ENCODE measurements at places on chromosomes 12 and 14.
A peak's percentile ranks its signal among the peaks of the same experiment; 100 is the strongest.

DNA sequence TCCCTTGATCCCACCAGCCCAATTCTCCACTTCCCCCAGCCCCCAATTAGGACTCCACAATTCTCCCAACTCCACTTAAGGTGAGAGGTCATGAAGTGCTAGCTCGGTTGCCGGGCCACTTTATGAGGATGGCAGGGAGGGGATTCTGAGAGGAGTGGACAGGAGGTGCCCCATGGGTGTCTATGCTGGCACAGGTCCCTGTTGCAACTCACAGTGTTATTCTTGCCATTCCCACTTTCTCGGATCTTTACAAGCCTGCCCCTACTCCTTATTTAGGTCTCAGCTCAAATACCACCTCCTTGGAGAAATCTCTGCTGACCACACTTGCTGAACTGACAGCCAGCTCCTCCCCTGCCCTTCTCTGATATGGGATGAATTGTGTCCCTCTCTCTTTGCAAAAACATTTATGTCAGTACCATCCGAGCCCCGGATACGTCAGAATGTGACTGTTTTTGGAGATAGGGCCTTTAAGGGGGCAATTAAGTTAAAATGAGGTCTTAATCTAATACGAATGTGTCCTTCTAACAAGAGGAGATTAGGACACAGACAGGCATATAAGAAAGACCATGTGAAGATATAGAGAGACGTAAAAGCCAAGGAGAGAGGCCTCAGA, 4.2 kb upstream of the LGALS3 start:
- no peak for DNase-seq

DNA sequence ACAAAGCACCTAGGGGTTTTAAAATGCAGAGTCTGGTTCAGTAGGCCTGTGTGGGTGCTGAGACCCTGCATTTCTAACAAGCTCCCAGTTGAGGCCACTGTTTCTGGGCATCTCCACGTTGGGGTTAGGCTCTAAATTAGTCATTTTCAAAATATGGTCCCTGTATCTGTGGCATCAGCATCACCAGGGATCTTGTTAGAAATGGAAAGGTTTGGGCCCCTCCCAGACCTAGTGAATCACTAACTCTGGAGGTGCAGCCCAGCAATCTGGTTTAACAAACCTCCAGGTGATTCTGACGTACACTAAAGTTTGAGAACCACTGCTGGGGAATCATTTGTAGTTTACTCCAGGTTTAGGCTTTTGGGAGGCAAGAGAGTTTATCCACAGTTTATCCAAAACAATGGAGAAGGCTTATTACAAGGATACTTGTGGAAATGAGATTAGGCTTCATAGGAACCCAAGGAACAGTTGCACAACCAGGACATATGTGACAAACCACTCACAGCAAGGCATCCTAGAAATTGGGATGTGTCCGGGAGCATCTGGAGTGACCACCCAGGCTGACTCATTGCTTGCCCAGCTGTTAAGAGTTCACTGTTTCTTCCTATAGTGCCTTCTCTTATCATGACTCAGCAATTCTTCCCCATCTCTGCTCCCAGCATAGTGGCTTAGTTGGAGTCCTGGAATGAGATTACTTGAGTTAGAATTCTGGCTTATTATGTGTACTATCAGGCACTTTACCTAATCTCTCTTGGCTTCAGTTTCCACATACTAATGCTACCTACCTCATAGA, 71.6 kb upstream of the STXBP6 start:
- DNase-seq, result peak; percentile 73

- no peak for DNase-seq
These were observed 32.8 kb upstream of the PRIMA1 start for GRCh38 chr14:93821051-93821450.

- no peak for DNase-seq
These were observed 43.5 kb downstream of the ERH start for GRCh38 chr14:69354383-69355153.

DNA sequence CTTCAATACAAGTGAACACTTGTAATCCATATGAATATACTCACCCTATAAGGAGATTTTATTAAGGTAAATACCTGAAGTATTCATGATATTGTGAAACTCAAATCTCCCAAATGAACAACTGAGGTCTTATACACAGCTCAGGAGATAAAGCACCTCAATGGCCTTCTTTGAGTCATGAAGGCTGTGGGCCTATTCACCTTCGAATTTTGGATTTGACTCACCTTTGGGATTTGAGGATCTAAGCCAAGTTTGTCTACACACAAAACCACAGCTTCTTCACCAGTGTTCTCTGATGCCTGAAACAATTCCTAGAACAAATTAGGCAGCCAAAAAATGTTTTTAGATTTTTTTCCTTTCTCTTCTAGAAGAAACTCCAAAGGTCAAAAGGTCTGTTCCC, 194.1 kb downstream of the NUAK1 start:
- no peak for DNase-seq

GRCh38 chr14:89014569-89014850, 190.1 kb downstream of the TTC8 start:
- no peak for DNase-seq

- DNase-seq, result no peak
These were observed 31.1 kb upstream of the MAP1LC3B2 start for GRCh38 chr12:116528065-116528464.

DNA sequence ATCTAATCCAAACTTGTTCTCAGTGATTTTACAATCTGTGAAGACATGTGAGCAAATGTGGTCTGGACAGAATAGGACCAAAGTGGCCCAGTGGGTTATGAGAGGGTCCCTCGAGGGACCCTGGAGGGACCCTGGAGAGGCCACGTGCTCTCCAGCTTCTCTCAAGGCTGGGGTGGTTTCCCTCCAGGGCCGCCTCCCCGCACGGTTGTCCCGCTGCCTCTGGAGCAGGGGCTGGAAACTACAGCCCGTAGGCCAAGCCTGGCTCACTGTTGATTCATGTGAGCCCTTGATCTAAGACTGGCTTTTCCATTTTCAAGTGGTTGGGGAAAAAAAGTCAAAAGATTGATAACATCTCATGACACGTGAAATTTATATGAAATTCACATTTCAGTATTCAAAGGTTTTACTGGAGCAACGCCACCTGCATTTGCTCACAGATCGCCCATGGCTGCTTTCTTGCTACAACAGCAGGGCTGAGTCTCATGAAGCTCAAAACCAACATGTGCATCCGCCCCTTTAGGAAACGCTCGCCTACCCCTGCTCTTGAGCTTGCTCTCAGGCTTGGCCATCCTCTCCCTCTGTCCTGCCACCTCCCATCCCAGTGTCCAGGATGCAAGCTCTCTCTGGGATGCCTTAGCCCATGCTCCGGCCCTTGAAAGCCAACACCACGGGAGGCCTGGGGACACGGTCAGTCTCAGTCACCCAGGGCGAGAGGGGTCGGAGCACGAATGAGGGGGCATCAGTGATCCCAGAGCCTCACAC, 12.1 kb upstream of the LRTM2 start:
- DNase-seq, result no peak

DNA sequence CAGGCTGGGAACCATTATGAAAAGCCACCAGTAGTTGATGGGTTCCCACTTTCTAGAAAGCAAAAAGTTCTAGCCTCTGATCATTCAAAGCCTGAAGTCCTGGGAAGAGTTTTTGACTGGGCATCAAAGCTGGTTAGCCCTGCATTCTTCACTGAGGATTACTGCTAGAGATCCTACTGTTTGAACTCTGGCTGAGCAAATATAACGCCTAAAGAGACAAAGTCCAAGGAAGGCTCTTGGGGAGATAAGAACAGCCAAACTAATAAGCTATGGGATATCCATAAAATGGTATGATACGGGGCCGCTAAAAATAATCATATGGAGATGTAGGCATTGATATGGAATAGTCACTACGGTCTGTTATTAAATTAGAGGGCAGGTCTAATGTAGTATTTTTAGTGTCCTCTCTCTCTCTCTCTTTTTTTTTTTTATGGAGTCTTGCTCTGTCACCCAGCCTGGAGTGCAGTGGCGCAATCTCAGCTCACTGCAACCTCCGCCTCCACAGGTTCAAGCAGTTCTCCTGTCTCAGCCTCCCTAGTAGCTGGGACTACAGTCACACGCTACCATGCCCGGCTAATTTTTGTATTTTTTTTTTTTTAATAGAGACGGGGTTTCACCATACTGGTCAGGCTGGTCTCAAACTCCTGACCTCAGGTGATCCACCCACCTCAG, 35.5 kb downstream of the PLXNC1 start:
- no peak for DNase-seq

DNA sequence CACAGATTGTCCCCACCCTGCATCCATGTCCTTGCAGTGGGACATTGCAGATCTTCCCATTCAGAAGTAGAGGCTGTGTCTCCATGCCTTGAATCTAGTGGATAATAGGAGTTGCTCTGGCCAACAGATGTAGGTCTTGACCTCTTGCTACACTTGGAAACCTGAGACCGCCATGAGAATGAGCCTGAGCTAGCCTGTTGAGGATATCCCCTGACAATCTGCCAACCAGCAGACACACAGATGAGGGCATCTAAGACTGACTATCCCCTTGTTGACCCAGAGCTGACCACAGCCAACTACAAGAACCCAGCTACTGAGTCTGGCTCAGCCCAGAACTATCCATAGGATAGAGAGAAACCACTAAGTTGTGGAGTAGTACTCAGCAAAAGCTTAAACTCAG, 161.1 kb upstream of the NOS1 start:
- DNase-seq, result no peak

GRCh38 chr12:96720363-96720705, 186.7 kb upstream of the NEDD1 start:
- peak; percentile 41 for DNase-seq

DNA sequence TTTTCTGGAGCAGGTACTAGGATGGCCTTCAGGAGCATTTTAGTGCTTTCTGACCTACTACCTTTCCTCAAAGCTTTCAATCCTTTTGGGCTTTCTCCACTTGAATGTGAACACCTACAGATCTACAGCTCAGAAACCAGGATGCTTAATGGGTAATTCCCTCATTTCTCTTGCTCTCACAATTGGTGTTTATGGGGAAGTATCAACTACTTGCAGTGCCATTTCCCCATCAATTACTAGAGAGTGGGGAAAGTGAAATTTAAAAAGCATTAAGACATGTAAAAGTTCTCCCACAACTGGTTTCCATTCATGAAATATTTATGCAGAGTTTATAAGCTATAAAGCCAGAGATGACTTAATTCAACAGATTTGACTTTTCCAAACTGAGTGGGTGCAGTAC, 2.1 kb upstream of the YY1 start:
- DNase-seq, result no peak

- no peak for DNase-seq
These were observed 32.8 kb upstream of the TOMM20L start for GRCh38 chr14:58362798-58363412.

DNA sequence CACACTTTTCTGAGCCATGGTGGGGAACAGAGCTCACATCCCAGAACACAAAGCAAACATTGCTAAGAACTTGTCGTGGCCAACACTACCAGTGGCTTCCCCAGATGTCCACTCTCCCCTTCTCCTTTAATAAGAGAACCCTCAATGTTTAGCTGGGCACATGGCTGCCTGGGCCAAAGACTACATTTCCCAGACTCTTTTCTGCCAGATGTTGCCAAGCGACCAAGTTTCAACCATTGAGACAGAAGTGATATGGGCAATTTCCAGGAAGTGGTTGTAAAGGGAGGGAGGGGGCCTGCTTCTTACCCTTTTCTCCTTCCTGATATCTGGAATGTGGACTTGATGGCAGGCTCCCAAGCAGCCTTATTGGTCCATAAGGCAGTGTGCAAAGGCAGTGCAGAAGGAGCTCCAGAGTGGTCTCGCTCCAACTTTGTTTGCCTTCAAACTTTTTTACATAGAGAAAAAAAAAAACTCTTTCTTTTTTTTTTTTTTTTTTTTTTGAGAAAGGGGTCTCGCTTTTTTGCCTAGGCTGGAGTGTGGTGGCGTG, 24.9 kb upstream of the JDP2 start:
- DNase-seq, result no peak

GRCh38 chr12:46915836-46916235, 90.0 kb upstream of the SLC38A4 start:
- peak; percentile 66 for DNase-seq

DNA sequence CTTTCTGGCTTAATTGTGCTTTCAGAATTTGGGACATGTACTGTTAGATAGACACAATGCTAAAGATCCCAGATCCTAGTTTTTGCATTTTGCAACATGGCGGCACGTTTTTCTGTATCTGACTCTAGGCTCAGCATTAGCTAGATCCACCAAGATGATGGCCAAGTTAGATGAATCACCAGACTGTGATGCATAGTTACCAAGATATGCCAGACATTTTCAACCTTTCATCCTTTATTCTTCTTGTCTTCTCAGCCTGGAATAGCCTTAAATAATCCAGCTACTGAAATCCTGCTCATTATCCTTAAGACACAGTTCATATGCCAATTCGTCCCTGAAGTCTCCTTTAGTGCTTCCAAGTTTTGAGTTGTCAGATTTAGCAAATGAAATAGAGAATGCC, 144.9 kb upstream of the CRY1 start:
- DNase-seq, result no peak

GRCh38 chr12:109910969-109911348, 10.9 kb downstream of the TCHP start:
- DNase-seq, result peak; percentile 67

DNA sequence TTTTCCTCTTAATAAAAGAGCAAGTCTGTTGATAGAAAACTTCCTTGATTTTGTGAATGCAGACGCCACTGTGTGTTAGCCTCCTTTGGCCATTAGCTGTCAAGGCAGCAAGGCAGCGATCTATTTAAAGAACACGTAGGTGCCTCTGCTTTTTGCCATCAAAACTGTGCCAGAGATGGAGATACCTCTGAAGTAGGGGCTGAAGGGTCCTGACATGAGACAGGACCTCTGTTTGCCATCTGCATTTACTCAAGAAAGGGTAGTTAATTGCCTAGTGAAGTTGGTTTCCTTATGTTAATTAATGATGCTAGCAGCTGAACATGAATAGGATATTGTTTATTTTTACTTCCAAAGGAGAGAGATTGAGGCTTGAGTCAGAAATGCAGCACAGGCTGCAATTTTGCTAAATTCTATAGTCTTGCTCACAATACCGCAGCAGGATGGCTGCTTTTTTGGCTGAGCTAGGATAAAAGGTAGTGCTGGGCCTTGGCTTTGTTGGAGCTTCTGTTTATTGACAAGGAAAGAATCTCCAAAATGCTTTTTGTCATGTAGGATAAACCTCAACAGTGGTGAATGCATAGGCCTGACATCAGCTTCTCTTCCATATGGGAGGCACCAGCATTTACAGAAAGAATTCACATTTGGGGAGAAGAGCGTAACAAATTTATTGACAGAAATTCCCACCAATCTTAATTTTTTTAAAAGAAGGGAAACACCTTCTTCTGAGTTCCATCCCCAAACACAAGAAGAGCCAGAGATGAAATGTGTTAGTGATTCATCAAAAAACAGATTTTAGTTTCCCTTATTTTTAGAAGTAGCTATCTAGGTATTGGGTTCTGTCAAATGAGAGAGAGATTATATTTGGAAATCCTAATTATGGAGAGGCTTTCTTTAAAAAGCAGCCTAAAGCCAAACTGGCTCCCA, 13.9 kb upstream of the RPH3A start:
- no peak for DNase-seq

GRCh38 chr12:124821252-124822200, 42.1 kb downstream of the SCARB1 start:
- DNase-seq, result no peak
